ENCODE measurements at places on chromosomes 5 and 9.

DNA sequence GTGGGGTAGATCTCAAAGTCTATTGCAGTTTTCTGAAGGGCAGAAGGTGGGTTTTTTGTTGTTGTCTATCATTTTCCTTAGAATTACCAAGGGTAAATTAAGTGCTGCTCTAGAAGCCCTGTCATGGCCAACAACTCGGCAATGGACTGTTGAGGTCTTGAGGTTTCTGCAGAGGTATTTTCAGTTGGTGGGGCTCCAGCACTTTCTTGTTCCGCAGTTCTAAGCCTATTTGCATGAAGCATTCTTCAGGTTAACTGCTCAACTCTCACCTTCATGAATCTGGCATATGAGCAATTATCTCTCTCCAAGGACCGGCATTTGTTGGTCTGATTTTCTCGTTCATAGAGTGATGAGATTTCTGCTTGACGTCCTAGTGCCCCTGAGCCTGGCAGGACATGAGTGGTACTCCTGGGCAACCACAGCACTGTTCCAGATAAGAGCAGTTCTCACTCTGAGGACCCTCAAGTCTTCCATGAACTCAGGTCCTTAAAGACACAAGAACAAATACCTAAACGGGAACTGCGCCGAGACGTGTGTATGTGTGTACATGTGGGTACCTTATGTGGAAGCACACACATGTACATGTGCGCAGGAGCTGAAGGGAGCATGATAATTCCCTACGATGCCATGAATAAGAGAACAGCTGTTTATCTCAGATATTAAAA, 544.5 kb downstream of the CSNK1G3 start:
- DNase-seq: no peak

DNA sequence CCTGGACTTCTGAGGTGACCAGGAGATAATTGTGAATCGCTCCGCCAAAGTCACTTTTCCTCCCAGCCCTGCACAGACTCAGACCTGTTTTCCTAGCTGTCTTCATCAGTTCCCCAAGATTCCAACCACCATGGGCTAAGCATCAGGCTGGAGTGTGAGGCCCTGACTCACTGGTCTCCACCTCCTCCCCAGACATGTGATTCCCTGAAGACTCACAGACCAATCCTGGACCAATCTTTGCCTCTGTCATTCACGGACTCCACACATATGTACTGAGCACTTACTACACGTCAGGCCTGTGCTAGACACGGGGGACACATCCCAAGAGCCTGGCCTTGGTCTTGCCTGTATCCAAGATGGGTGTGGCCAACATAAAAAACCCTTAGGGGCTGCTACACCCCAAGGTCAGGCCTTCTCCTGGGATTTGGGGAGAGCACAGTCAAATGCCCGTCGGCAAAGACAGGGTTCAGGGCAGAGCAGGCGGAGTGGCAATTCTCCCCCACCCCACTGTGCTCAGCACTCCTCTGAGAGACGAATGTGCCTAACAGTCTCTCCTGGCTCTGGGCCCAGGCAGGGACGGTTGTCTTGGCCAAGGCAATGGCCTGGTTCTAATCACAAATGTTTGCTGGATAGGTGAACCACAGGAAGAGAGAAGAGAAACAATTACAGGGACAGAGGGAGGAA, 11.9 kb downstream of the EEIG1 start:
- peak; percentile 36 for DNase-seq

GRCh38 chr5:72519111-72519510, 11.9 kb upstream of the ZNF366 start:
- no peak for DNase-seq

DNA sequence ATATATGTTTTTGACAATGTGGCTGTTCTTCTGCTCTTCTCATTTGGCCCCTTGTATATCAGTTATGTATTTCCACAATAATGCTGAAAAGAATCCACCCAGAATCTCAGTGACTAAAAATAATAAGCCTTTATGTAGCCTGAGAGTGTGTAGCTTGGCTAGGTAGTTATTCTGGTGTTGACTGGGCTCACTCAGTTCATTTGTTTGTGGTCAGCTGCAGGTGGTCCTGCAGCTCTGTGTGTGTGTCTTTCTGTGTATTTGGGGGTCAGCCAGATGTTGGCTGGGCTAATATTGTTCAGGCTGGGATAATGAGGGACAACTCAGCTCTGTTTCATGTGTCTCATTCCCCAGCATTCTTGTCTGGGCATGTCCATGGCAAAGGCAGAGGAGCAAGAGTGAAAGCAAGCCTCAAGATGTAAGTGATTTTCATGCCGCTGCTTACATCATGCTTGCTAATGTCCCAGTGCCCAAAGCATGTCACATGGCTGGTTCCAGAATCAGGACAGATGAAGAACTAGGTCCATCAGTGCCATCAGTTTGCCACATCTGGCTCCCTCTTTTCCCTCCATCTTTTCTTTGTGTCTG, 162.8 kb downstream of the KCTD16 start:
- no peak for DNase-seq

DNA sequence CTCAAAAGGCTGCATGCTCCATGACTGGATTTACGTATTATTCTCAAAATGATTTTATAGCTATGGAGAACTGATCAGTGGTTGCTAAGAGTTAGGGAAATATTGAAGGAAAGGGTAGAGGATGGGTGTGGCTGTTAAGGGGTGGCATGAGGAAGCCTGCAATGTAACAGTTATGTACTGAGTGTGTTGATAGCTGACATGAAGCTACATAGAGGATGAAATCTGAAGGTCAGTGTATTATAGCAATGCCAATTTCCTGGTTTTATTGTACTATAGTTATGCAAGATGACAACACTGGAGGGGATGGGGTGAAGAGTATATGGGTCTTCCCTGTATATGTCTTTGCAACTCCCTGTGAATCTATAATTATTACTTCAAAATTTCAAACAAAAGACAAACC, 51.0 kb downstream of the TMEM245 start:
- DNase-seq: no peak
